ENCODE measurements at places on chromosomes 11 and 22. TPM values are rescaled to one million over a fixed set of nuclear protein-coding genes. Genes with fewer than 3 reads are reported as not detected.

Gene OR2D2
- polyA plus RNA-seq = not detected

GRCh38 chr11:2533587-2534133, 88.9 kb downstream of the KCNQ1 start:
- DNase-seq = no peak
- peaks cover 1% of the 10 kb centered on the region for H3K27me3 ChIP-seq
- peaks cover 8% of the 10 kb centered on the region for H3K4me1 ChIP-seq
- no peak overlapping the region for H3K4me3 ChIP-seq

DNA sequence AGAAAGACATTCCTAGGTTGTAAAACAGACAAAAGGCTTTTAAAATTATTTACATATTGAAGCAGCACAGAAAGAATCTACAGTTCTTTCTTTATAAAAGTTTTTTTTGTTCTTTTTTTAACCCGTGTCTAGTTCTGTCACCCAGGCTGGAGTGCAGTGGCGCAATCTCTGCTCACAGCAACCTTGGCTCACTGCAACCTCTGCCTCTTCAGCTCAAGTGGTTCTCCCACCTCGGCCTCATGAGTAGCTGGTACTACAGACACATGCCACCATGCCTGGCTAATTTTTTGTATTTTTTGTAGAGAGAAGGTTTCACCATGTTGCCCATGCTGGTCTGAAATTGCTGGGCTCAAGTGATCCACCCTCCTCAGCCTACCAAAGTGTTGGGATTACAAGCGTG, 3.8 kb upstream of the INCENP start:
- no peak overlapping the region for H3K4me3 ChIP-seq
- no peaks in the 10 kb centered on the region for H3K27me3 ChIP-seq
- H3K4me1 ChIP-seq = no peaks in the 10 kb centered on the region
- no peak overlapping the region for H3K27ac ChIP-seq
- H3K36me3 ChIP-seq = no peaks in the 10 kb centered on the region
- DNase-seq = no peak

DNA sequence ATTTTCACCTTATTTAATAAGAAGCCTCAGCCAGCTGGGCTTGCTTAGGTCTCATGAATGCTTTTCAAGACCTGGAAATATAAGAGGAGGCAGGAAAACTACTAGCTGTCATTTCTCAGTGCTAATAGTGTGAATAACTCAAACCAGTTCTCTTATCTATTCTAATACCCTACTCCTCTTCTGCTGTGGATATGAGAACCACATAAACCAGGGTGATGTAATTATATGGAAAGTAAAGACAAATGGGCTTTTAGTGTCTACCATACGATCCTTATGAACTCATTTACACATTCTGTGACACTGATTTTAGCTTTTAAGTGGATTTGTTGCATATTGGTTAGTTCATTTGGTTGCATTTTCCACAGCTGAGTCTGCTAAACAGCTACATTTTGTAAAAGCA, 8.6 kb downstream of the PDGFD start:
- no peaks in the 10 kb centered on the region for H3K4me1 ChIP-seq
- no peak for DNase-seq
- H3K4me3 ChIP-seq = no peak overlapping the region
- no peak overlapping the region for H3K27ac ChIP-seq
- no peaks in the 10 kb centered on the region for H3K27me3 ChIP-seq

- DNase-seq = no peak
- peaks cover 8% of the 10 kb centered on the region for H3K27me3 ChIP-seq
- no peaks in the 10 kb centered on the region for H3K4me1 ChIP-seq
Observed at GRCh38 chr11:2139621-2140337, 590 bp upstream of the IGF2 start.

- no peaks in the 10 kb centered on the region for H3K36me3 ChIP-seq
- no peak overlapping the region for H3K27ac ChIP-seq
- no peak for DNase-seq
- H3K4me3 ChIP-seq = no peak overlapping the region
- no peaks in the 10 kb centered on the region for H3K4me1 ChIP-seq
Observed at GRCh38 chr22:44759430-44760310, 7.3 kb downstream of the ARHGAP8 start.

- no peaks in the 10 kb centered on the region for H3K27me3 ChIP-seq
- no peak for DNase-seq
- H3K36me3 ChIP-seq = no peaks in the 10 kb centered on the region
- no peak overlapping the region for H3K4me3 ChIP-seq
- peak overlapping the region; percentile 56 for H3K27ac ChIP-seq
Observed at GRCh38 chr11:62553080-62553838, 6.7 kb upstream of the AHNAK start.

DNA sequence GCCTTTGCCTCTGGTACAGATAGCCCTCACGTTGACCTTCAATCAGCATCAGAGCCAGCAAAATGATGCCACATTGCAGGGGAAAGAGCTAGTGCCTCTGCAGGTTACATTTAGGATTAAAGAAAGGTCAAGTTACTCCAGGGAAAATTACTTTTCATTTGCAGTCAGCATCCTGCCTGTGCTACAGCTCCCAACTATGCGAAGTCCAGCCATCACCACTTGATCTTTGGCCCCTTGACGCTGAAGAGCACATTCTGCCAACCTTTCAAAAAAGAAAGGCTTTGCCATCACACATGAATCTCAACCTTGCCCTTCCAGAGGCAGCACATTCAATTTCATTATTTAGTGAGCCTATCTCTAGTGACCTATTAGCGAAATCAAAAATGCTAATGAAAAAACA, 11.3 kb downstream of the FJX1 start:
- H3K4me1 ChIP-seq = no peaks in the 10 kb centered on the region
- no peak overlapping the region for H3K27ac ChIP-seq
- no peak for DNase-seq

DNA sequence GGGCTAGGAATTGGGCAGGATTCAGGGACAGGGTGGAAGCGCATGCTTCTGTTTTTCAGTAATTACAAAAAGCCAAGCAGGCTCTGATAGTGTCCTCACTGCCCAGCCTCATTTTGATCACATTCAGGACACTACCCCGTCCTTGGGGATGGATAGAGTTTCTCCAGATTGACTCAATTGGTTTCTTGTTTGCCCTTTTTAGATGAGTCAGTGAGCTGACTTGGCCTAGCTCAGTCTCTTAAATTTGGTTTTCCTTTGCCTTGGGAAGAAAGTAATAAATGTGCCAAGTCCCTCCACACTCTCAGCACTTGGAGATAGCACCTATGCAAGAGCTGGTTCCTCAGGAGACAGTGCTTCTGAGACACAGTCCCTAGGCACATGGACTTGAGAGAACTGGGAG, 25.5 kb downstream of the DKK3 start:
- H3K27me3 ChIP-seq = peaks cover 1% of the 10 kb centered on the region
- no peak overlapping the region for H3K4me3 ChIP-seq
- no peaks in the 10 kb centered on the region for H3K4me1 ChIP-seq
- no peak overlapping the region for H3K27ac ChIP-seq
- no peak for DNase-seq

DNA sequence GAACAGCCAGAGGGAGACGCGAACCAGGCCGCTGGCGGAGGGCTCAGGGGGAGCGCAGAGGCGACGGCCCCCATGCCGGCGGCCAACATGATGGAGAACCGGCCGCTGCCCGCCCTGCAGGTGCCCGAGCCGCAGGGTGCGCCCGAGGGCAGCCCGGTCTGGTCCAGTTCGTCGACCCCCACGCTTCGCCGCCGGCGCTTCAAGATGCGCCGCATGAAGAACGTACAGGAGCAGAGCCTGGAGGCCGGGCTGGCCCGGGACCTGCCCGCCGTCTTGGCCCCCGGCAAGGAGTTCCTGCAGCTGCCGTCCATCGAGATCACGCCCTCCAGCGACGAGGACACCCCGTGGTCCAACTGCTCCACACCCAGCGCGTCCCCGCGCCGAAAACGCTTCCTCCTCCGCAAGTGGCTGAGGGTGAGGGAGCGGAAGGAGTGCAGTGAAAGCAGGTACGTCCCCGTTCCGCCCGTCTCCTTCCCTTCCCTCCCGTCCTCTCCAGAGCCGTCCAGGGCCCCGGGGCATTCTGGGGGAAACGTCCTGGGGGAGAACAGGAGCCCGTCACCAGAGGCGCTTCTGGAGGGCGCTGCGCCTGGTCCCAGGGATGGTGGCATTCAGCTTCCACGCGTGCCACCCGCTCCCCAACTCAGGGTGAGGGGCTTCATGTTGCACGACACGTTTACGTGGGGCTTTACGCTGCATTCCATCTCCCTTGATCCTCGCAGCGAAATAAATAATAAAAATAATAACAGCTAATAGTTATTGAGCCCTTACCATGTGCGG, 840 bp downstream of the GRAMD1B start:
- no peak for DNase-seq
- no peaks in the 10 kb centered on the region for H3K27me3 ChIP-seq
- peak overlapping the region; percentile 40 for H3K27ac ChIP-seq

DNA sequence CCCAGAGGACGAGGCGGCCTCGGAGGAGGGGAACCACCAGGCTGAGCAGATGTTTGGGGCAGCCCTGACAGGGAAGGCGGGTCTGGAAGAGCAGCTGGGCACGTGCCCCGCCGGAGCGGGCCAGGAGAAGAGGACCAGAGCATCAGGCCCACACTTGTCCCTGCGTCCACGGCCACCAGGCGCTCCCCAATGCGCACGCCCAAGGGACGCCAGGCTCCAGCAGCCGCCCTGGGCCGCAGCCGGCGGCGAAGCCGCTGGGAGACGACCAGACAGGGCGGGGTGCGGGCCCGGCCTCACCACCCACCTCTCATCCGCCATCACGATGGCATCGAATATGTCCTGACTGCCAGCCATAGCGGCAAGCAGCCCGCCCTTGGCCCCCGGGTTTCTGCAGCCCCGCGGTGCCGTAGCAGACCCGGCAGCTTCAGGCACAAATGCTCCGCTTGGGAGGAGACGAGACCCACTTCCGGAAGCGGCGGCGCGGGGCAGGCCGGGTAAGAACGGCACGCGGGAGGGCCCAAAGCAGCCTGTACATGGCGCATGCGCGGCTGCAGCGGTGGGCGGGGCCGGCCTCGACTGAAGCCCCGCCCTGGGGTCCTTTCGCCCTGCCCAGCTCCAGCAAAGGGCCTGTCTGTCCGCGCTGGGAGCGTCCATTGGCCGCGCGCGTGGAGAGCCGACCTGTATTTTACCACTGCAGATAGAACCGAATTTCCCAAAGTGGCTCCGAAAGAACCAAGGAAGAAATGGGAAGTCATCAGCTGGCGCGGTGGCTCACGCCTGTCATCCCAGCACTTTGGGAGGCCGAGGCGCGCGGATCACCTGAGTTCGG, at the start of gene LTO1:
Gene LTO1, minus strand, starts transcription at position 468 of the 829 bp plus-strand sequence. Its CDS starts 114 bp downstream, at position 354.
- peak; percentile 57 for DNase-seq
- H3K36me3 ChIP-seq = peaks cover 2% of the 10 kb centered on the region
- H3K4me3 ChIP-seq = peak within 1 kb of the TSS; percentile 86
- H3K27ac ChIP-seq = peak within 1 kb of the TSS; percentile 74
